ENCODE measurements at places on chromosomes 2 and 18.
A peak's percentile ranks its signal among the peaks of the same experiment; 100 is the strongest.

DNA sequence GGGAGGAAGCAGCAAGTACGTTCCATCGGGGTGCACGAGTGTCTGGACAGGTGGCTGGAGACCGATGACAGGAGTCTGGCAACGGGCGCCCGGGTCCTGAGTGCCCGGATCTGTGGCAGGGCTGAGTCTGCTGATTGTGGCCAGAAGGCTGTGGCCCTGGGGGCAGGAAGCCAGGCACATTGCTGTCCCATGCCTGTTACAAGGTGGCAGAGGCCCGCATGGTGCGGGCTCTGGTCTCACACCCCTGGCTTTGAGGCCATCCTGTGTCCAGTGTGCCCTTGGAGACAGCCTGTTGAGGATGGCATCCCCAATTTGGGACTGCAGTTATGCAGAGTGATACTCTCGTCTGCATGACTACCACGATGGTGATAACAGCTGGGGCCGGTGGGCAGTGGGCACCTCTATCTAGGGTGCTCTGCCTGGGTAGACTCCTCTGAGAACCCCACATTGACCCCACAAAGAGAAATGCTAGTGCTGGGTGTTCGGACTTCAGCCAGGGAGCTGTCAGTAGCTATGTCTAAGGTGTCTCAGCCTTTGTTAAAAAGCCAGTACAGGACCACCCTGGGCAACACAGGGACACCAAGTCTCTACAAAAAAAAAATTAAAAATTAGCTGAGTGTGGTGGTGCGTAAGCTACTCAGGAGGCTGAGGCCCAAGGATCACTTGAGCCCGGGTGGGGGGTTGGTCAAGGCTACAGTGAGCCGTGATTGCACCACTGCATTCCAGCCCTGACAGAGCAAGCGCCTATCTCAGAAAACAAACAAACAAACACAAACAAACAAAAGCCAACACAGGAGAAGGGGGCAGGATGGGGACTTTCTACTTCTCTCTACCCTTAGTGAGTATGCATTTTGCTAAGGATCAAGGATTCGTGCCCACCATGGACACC lies 88.3 kb downstream of the RHOB start:
- no peak for DNase-seq

GRCh38 chr2:210199854-210200253 lies 25.4 kb downstream of the ACADL start:
- no peak for DNase-seq

DNA sequence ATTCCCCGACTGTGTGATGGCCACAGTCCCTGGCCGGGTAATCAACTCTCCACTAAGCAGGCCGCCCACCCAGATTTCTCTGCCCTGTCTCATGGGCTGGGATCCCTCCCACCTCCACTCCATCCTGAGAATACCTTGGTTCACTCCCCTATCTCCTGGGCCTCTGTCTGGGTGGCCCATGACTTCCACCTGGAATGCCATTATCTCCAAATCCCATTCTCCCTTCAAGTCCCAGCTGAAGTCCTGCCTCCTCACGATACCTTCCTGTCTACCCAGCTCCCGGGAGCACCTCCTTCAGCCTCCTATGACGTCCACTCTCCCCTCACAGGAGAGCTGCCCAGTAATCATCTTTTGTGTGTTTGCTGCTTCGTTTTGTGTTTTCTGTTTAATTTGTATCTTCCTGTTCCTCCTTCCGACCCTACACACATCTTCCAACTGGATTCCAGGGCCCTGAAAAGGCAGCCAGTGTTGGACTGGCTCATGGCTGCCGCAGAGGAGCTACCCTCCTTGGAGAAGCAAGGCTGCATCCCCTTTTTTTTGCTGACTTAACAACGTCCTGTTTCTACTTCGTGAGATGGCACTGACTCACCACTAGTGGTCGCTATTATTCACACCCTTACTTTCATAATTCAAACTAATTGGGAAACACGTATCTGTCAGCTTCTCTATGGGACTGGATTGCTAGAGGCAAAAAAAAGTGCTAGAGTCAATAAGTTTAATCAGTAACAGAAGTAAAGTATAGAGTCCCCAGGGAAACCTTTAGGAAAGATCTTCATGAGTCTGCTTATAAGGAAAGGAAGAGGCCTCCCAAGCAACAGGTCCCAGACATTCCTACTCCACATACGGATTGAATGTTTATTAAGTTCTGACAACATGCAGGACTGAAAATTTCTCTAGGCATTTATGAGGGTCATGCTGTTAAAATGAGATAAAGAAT lies 171.9 kb upstream of the GATA6 start:
- DNase-seq: no peak

- no peak for DNase-seq
Observed at GRCh38 chr2:28035816-28036215, 145.3 kb downstream of the BABAM2 start.

- DNase-seq: no peak
Observed at GRCh38 chr2:121998751-121999150, 243.3 kb downstream of the TSN start.

DNA sequence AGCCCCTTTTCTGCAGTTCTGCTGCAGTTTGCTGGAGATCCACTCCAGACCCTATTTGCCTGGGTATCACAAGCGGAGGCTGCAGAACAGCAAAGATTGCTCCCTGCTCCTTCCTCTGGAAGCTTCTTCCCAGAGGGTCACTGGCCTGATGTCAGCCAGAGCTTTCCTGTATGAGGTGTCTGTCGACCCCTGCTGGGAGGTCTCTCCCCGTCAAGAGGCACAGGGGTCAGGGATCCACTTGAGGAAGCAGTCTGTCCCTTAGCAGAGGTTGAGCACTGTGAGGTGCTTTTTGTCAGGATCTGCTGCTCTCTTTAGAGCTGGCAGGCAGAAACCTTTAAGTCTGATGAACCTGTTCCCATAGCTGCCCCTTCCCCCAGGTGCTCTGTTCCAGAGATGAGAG lies 42.0 kb upstream of the MYL1 start:
- DNase-seq: no peak

- DNase-seq: no peak
Observed at GRCh38 chr18:78647018-78647417, 332.6 kb upstream of the SALL3 start.

DNA sequence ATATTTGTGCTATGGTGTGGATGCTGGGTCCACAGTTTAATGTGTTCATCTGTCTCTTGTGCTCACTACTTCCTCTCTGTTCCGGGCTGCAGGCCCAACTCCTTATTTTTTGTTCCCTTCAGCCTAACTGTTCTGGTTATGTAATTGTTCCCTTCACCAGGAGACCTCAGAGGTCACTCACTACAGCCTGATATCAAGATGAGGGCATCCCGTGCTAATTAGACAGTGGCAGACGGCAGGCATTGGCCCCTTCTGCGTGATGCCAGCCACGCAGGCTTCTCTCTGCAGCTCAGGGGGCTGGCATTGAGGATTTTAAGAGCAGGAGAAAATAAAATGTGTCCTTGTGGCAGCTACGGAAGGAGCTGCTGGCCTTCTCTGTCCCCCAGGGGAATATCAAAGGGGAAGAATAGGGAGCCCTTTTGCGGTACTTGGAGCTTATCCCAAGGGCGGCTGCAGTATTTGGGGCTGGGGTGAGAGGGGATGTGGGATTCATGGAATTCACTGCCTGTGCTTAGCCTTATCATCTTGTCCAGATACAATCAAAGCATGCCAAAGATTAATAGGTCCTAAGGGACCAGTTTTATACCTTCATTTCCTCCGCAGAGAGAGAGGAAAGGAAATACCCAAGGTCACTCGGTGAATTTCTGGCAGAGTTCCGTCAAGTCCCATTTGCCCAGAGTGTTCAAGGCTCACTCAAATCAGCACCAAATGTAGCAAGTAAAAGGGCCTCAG lies 53.3 kb upstream of the TRIB2 start:
- DNase-seq: no peak

- no peak for DNase-seq
Observed at GRCh38 chr2:55391155-55391554, 28.5 kb downstream of the CCDC88A start.

GRCh38 chr2:59399126-59399525 lies 1154.3 kb downstream of the BCL11A start:
- DNase-seq: no peak

GRCh38 chr18:6744816-6745455 lies 15.4 kb downstream of the ARHGAP28 start:
- DNase-seq: no peak

DNA sequence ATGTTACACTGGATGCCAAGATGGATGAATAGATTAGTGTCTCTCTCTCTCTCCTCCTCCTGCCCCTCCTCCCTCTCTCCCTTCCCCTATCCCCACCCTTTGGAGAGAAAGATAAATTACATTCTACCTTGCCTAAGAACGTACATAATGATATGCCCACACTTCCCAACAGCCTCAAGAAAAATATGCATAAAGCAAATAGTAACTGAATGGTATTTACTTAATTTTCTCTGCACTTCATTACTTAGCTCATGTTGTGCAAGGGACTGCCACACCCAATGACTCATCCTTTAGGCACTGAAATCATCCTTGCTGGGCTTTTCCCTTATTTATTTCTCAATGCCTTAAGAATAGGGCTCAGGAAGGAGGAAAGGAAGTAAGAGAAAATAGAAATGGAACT lies 137.3 kb upstream of the PID1 start:
- no peak for DNase-seq

DNA sequence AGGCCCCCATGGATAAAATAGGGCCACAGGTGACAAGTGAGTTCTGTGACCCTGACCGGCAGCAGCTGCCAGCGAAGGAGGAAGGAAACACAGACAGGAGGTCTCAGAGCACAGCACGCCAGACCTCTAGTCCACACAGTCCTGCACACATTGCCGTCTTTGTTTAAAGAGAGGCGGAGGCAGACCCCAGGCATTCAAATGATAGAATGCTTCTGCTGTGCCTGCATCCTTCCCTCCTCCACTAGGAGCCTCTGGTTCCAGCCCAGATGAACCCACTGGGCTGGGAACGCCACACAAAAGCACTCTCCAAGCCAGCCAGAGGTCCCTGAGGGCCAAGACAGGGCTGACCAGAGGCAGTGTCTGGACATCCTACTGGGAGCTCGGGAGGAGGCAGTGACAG lies 118.7 kb downstream of the KLHL29 start:
- no peak for DNase-seq

- no peak for DNase-seq
Observed at GRCh38 chr2:55550368-55551102, 31.0 kb downstream of the CFAP36 start.

DNA sequence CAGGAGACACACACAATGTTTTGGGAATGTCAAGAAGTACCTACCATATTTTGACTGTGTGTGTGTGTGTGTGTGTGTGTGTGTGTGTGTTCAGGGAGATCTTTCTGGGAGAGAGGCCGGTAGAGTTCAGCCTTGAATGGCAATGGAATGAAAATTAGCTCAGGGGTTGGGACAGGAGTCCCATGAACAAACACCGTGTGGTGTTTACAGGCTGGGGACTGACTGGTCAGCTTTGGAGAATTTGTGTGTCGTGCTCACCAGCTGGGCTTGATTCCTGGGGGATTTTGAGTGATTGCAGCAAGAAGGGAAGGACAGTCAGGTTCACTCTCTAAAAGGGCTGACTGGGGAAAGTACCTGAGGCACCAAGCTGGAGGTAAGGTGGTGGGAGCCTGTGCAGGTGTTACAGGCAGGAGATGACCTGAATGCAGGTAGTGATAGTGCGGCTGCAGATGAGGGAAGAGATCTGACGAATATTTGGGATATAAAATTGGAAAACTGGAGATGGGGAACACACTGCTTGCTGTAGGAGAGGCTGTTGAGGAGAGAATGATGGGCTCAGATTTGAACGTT lies 2.5 kb upstream of the ADNP2 start:
- DNase-seq: no peak

DNA sequence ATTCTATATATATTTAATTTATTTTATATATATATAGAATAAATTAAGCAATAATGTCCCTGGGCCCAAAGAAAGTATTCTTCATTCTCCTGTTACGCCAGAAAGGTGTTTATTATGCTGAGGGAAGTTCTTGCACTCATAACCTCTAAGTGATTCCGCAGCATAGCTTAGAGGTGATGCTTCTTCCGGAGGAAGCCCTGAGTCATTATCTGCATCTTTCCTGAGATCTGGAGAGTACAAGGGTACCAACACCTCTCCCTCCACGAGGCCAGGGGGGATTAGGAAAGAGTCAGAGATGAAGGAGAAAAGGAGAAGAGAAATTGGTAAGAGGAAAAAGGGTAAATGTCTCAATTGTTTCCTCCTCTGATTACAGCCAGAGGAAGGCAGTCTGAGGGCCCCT lies 43.1 kb upstream of the RTN4 start:
- no peak for DNase-seq

- peak; percentile 55 for DNase-seq
Observed at GRCh38 chr2:51490576-51491234, 458.8 kb upstream of the NRXN1 start.

DNA sequence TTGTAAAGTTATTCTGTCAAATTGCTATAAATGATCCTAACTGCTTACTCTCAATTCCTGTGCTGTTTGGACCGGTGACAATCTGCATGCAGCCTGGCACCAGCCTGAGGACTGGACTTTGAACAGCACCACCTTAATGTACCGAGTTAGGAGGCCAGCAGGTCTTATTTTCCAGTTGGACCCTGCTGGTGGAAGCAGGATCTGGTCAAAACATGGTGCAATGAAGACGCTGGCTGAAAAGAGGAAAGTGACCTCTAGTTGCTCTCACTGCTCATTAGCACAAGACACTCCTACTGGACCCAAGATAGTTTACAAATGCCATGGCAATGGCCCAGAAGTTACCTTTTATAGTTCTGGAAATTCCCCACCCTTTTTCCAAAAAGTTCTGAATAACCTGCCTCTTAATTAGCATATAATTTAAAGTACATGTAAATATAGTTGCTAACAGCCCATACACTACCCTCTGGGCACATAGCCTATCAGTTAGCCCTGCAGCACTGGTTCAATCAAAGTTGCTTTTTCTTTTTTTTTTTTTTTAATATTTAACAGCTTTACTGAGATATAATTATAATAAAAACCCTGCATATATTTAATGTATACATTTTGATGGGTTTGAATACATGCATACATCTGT lies 35.8 kb downstream of the RBKS start:
- DNase-seq: no peak

- no peak for DNase-seq
Observed at GRCh38 chr2:26925100-26925791, 45.2 kb upstream of the MAPRE3 start.

DNA sequence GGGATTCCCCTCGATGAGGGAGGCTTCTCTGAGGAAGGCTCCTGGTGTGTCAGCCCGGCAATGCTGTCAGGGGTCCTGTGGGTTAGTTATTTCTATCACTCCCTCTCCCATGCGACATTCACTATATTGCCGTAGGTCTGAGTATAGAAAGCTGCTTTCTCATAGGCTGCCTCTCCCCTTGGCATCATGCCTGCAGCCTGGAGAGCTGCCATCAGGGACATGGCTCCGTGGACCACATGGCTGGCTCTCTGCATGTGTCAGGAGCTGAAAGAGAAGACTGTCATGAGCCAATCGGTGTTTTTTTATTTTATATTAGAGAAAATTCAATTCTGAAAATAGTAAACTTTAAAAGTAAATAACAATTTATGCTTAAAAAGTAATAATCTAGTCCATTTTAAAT lies 198.0 kb downstream of the CDH20 start:
- DNase-seq: peak; percentile 90

GRCh38 chr2:181074457-181074856 lies 94.1 kb downstream of the UBE2E3 start:
- no peak for DNase-seq
